ENCODE measurements at places on chromosomes 6 and 20.
A peak's percentile ranks its signal among the peaks of the same experiment; 100 is the strongest.

DNA sequence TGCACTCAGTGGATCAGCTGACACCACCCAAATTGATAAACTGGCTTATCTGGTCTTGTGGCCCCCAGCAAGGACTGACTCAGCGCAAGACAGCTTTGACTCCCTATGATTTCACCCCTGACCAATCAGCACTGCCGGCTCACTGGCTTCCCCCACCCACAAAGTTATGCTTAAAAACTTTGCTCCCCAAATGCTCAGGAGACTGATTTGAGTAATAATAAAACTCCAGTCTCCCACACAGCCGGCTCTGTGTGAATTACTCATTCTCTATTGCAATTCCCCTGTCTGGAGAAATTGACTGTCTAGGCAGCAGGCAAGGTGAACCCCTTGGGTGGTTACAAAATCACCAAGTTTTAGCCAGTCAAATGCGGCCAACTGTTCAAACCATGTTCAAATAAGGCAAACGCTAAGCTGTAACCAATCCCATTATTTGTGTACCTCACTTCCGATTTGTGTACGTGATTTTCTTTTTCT, 32.5 kb downstream of the SLC22A2 start:
- H3K4me3 ChIP-seq: no peak overlapping the region
- peak; percentile 95 for ATAC-seq
- H3K27me3 ChIP-seq: peaks cover 12% of the 10 kb centered on the region
- H3K4me1 ChIP-seq: no peaks in the 10 kb centered on the region
- peak overlapping the region; percentile 42 for H3K27ac ChIP-seq

DNA sequence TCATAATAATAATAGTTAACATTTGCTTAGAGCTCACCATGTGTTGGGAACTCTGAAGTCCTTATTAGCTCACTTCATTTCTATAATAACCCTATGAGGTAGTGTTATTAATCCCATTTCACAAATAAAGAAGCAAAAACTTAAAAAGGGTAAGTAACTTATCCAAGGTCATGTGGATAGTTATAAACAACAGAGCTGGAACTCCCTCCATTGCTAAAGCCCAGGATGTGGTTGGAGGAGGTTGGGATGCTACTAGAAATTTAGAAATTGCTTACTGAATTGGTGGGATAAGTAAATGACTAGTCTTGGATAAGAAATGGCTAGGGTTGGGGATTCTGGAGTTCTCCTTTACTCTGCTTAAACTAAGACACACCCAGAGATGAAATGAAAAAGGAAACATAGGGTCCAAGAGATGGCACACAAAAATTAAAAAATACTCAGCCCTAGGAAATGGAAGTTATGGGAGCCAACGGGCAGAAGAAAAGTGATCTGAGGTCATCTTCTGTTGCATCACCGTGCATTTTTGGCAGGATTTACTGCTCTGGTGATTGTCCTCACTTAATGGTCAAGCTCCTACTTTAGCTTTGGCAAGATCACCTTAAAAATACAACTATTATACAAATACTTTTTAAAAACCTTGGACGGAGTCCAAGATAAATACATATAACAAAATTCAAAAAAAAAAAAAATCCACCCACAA, 7.7 kb upstream of the CLIC5 start:
- peaks cover 4% of the 10 kb centered on the region for H3K4me1 ChIP-seq
- ATAC-seq: no peak
- no peak overlapping the region for H3K4me3 ChIP-seq

- H3K27ac ChIP-seq: no peak overlapping the region
- no peak for ATAC-seq
- no peaks in the 10 kb centered on the region for H3K27me3 ChIP-seq
- H3K36me3 ChIP-seq: no peaks in the 10 kb centered on the region
Measured at GRCh38 chr20:7410150-7410549, 530.1 kb downstream of the HAO1 start.

DNA sequence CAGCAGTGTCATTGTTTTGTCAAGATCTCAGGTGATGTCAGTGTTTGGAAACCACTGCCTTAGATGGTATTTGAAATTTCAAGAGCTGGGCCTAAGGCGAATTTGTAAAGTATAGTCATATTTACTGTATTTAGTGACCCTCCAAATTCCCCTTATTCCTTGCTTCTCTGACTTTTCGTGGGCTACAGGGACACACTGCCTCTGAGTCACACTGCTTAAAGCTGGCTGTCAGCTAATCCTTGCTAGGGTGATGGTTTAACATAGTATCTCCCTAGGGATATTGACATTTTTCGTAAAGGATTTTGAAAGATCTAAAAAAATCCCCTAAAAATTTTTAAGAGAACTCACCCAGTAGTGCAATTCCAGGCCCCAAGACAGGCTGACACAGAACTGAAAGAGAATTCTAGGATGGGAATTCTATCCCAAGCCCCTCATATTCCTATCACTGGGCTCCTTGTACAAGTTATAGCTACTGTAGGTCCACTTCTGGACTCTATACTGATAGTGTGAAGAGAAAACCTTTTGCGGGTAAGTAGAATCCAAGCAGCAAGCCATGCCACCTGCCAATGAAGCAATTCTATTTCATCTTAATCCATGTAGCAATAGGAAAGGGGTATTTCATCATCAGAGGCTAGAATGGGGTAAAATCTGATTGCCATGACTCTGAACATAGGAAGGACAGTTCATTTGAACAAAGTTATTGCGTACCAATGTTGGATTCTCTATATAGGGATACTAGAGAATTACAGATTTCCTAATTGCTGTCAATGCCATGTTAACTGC, 4.3 kb downstream of the BMP6 start:
- no peaks in the 10 kb centered on the region for H3K4me1 ChIP-seq
- H3K4me3 ChIP-seq: no peak overlapping the region
- no peak for ATAC-seq
- H3K27ac ChIP-seq: no peak overlapping the region
- no peaks in the 10 kb centered on the region for H3K36me3 ChIP-seq

- peaks cover 25% of the 10 kb centered on the region for H3K4me1 ChIP-seq
- H3K27me3 ChIP-seq: no peaks in the 10 kb centered on the region
- ATAC-seq: peak; percentile 38
- peak within 1 kb of the TSS; percentile 25 for H3K4me3 ChIP-seq
- H3K36me3 ChIP-seq: peaks cover 10% of the 10 kb centered on the region
Measured at GRCh38 chr20:3781153-3781910, at the start of gene SPEF1. Gene SPEF1 (minus strand): TSS chr20:3781448. CDS start chr20:3781287, 161 bp downstream.

DNA sequence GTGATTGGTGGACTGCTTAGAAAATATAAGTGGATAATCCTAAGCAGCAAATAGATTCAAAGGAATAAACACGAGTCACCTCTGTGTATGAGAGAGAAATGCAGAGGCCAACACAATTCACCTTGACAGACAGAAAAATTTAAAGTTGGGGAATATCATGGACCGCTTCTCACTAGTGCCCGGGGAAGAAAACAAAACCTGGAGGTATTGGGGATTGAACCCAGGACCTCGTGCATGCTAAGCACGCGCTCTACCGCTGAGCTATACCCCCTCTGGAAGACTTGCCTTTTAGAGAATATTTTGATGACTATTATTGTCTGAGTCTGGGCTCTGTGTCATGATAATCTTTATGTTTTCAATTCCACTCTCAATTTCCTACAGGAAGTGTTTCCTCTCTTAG, 111.9 kb downstream of the TRIM27 start:
- no peak for ATAC-seq
- peaks cover 85% of the 10 kb centered on the region for H3K27me3 ChIP-seq
- no peaks in the 10 kb centered on the region for H3K4me1 ChIP-seq
- no peak overlapping the region for H3K27ac ChIP-seq
- peaks cover 32% of the 10 kb centered on the region for H3K36me3 ChIP-seq

DNA sequence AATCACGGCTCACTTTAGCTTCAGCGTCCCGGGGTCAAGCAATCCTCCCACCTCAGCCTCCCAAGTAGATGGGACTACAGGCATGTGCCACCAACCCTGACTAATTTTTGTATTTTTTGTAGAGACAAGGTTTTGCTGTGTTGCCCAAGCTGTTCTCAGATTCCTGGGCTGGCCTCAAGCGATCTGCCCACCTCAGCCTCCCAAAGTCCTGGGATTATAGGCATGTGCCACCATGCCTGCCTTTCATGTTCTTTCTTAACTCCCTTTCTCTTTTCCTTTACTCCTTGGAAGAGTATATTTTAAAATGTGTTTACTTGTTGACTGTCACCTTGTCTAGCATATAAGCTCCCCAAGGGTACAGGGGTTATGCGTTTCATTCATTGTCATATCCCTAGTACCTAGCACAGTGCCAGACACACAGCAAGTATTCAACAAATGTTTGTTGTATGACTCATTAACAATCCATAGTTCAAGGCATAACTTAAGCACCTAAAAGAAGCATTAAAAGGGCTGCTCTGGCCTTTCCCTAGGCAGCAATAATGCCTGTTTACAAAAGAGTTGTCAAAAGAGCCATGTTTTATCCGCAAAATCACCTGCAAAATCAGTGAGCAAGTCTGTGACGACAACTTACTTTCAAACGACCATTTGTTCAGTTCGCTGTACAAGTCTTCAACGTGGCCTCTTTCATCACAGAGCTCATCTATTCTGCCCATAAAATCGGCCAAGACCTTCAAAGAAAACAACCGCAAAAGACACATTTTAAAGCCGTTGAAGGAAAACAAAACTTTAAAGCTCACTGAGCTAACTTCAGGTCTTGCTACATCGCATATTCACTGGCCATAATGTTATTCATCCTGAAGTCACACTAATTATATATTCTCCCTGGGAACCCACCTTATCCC, 4.6 kb downstream of the CYP24A1 start:
- no peak for ATAC-seq
- H3K4me3 ChIP-seq: no peak overlapping the region
- no peak overlapping the region for H3K27ac ChIP-seq
- H3K36me3 ChIP-seq: no peaks in the 10 kb centered on the region
- H3K27me3 ChIP-seq: peaks cover 52% of the 10 kb centered on the region

All from activated T-helper 17 cell treated with anti-CD3 and anti-CD28 coated beads, Interleukin-2, amount 50 U/mL, for 72 hours (primary cell).